ENCODE measurements at places on chromosomes 13 and 19. TPM values are rescaled to one million over a fixed set of nuclear protein-coding genes. Genes with fewer than 3 reads are reported as not detected.
A peak's percentile ranks its signal among the peaks of the same experiment; 100 is the strongest.

Gene PLEKHJ1
- polyA plus RNA-seq = 46.6 TPM

Gene RNF17
- polyA plus RNA-seq = 0.13 TPM

Gene LPAR6
- polyA plus RNA-seq = 28.9 TPM

Gene SYNGR4
- 0.33 TPM for polyA plus RNA-seq

DNA sequence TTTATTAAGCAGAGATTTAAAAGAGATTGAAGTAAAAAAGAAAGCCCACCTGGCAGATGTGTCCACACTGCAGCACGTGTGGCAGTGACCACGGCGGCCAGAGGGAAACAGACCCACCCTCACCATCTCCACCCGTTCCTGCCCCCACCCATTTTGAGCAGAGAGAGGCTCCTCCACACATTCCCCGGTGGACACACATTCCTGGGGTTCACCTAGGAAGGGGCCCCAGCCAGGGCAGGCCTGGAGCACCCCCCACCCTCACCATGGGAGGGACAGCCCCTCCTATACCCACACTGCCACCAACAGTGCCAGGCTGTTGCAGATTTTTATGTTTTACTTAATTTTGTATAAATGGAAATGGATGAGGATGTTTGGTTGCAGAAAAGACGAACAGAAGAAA is 54.9 kb downstream of the SLC7A9 start:
- DNase-seq = no peak

- no peak for DNase-seq
Measured at GRCh38 chr19:45676851-45677263, 8.8 kb downstream of the GIPR start.

- DNase-seq = peak; percentile 79
Measured at GRCh38 chr19:21463449-21464105, 41.8 kb upstream of the ZNF429 start.

DNA sequence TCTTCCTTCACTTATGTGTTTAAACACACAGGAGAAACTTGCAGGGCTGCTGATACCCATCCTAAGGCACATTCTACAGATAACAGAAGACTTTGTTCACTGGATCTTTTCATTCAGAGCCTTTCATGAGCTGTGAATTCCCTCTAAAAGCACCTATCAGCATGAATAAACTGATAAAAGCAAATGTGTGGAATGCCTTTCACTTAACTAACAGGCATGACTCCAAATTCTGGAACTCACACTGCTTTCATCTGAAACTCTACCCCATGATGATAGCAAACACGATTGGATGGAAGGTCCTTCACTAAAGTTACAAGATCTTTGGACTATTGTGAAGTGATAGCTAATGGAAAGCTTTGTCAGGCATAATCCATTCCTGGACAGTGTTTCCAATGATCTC is 457.3 kb downstream of the EFNB2 start:
- DNase-seq = no peak

DNA sequence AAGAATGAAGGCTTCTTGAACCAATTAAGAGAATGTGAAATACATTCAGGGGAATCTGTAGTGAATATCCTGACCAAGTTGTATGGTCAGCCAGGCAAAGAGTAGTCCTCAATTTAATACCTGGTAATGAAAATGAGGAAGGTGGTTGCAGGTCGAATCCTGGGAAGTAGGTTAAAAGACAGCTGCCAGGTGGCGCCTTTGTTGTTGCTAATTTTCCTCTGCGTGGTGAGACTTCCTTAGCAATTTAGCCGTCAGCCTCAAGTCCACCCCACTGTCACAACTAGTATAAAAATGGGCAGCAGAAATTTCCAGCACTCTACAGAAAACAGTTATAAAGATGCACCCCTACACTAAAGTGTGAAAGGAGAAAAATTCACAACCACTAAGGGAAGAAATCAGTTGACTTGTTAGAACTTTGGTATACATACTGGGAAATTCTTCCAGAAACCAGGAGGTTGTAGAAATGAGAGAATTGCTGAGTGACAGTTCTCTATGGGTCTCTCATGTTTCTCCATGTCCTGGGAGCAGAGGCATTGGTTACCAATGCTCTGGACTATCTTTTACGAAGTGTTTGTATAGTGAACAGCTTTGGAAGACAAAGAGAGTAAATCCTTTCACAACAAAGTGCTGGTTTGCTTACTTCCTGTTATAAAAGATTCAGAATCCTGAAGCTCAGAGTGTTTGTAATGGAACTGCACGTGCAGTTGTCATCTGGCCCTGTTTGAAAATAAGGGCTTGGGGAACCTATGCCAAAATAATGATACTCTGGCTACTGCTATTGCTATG is 235.9 kb downstream of the NHLRC3 start:
- no peak for DNase-seq

DNA sequence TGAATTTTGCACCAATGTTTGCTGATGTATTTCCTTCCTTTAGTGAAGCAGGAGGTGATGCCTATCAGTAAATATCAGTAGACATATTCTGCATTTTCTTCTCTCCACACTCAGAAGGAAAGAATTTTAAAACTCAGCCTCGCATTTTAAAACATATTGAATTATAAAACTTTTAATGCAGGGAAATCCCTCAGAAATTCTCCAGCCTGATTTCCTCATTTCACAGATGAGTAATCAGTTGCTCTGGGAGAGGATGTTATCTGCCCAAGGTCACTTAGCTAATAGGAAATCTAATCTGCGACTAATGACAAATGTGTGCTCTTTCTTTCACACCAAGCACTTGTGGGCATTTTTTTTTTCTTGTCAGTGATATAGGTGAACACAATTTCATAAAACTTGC is 320.6 kb downstream of the ITGBL1 start:
- no peak for DNase-seq

DNA sequence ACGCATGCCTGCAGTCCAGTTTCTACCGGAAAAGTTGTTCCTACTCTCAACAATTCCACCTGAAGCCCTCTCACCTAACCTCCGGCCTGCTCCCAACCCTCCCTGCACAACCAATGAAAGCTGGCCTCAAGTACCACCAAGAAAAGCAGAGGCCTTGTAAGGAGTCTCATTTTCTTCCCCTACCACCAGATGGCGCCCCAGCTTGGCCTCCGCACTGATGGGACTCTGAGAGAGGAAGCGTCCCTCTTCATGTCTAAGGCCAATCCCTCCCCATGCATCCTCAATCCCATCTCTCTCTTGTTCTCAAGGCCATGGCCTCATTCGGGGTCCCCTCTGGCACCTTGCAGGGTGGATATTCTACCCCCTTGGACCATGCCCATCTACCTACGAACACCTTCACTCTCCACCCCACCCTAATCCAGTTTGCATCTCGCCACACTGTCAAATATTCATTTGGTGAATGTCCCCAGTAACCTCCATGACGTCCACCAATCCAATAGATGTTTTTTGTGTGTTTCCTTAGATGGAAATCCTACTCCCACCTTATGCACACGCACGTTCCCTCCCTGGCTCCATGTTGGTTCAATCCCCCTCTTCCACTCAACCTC is 412.8 kb downstream of the ZNF536 start:
- no peak for DNase-seq

GRCh38 chr13:24625870-24626849 is 54.0 kb upstream of the ATP12A start:
- DNase-seq = no peak

GRCh38 chr19:46713781-46714443 is 3.0 kb downstream of the PRKD2 start:
- peak; percentile 96 for DNase-seq

All from muscle of back (tissue), 13 donors.